ENCODE measurements at places on chromosomes 13 and 19.

GRCh38 chr13:101139081-101139480 is 277.2 kb downstream of the NALCN start:
- no peak for DNase-seq

DNA sequence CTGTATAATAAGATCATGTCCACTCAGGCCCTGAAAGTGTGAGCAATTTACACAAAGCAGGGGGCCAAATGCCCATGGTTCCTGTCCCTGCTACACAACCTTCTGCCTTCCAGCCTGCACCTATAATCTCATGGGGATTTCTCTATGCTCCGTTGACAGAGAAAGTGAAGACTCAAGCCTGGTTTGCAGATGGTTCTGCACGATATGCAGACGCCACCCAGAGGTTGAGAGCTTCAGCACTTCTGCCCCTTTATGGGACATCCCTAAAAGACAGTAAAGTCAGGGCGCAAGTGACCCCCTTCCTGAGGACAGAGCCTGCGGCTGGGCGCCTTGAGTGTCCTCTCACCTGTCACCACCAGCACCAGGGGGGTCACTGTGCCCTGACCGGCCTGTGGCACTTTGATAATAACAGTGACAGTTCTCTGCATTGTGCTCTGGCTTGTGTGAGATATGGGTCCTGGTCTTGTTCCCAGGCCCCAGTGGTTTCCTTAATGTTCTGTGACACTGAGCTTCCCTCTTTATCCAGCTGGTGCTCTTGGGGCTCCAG is 15.1 kb downstream of the LILRA5 start:
- no peak for DNase-seq

- no peak for DNase-seq
Observed at GRCh38 chr13:74203576-74203975, 69.4 kb upstream of the KLF12 start.

GRCh38 chr13:80499536-80500290 is 158.8 kb upstream of the SPRY2 start:
- no peak for DNase-seq

- DNase-seq, result no peak
Observed at GRCh38 chr13:99311137-99311536, 3.9 kb upstream of the GPR183 start.

GRCh38 chr19:57321116-57321515 is 844 bp downstream of the ZNF543 start:
- DNase-seq, result no peak

DNA sequence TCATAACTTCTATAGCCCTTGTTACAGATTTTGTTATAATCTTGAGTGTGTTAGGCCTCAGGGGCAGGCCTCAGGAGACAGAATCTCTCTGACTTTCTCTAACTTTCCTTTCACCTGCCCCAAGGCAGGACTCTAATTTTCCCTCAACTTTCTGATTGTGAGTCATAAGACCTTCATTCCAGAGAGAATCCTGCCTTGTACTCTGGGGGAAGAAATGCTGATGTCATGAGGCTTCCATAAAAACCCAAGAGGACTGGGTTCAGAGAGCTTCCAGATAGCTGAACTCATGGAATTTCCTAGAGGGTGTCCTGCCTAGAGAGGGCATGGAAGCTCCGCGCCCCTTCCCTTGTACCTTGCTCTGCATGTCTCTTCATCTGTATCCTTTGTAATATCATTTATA is 5.3 kb upstream of the KBTBD6 start:
- DNase-seq, result no peak

DNA sequence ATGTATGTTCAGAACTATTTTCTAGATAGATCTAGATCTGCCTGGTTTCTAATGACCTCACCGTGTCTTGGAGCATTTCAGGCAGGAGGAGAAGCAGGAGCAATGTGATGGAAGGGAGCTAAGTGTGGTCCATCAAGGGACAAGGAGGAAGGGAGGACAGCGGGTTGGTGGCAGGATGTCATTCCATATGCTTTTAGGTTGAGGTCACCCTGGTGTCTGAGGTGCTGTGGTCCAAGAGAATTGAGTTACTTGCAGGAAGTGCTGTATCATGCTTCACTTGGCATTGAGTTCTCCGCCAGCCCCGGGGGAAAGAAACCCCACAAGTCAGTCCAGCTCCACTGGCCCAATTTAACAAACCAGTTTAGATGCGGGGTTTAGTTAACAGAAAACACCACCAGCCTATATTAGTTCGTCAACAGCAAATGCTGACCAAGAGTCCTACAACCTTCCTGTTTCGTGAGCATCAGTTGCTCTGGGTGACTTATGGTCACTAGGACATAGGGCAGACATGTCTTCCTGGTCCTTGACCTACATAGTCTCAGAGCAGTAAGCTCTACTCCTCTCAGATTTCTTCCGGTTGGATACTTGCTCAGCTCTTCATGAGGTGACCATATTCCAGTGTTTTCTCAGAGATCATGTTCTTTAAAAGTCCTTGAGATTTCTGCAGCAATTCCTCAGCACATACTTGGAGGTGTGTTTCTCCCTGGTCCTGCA is 79.4 kb downstream of the MBNL2 start:
- DNase-seq, result no peak

DNA sequence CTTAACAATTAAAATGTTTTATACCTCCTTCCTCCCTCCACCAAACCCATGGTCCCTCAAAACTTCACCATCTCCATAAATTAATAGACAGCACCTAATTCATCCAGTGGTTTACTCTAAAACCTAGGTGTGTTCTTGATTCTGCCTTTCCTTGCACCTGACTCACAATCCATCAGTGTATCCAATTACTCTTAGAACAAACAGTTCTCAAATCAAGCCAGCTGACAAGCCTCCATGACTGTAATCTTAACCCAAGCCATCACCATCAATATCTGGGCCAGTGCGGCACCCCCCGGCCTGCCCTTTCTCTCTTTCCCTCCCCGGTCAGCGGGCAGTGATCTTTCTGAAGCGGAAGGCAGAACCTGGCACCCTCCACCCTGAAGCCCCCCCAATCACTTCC is 75.6 kb downstream of the TNFRSF19 start:
- DNase-seq, result no peak

DNA sequence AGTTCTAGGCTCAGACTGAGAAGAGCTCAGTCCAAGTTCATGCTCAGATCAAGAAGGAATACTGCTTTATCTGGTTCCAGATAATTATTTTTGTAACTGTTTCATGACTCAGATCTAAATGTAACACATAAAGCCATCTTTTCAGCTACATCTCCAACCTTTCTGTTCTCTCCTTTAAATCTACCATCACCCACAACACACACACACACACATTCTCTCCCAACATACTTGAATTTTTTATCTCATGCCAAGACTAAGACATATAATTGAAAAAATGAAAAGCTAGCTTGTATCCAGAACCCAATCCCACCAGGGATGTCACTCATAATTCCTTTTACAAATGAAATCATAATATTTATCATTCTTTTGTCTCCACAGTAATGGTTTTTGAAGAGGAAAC is 7.6 kb downstream of the KATNAL1 start:
- no peak for DNase-seq

DNA sequence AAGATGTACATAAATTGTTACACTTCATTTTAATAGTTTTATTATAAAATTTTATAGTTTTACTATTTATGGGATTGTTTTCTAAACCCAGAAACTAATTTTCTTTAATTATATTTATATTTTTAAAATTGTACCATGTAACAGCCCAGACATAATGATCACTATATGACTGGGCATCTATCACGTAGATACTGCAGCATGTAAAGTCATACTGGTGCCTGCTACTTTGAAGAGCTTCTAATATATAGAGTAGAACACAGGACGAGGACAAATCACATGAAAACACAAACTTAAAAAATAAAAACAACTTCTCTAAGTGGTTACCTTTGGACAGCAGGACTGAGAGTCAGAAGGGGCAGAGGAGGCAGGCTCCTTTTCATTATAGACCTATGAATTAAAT is 5.3 kb downstream of the ELF1 start:
- DNase-seq, result no peak

- DNase-seq, result peak; percentile 58
Observed at GRCh38 chr19:2282062-2282861, at the start of gene PEAK3. PEAK3 (minus strand) TSS chr19:2282175; CDS start chr19:2280931, 1,244 bp downstream.

DNA sequence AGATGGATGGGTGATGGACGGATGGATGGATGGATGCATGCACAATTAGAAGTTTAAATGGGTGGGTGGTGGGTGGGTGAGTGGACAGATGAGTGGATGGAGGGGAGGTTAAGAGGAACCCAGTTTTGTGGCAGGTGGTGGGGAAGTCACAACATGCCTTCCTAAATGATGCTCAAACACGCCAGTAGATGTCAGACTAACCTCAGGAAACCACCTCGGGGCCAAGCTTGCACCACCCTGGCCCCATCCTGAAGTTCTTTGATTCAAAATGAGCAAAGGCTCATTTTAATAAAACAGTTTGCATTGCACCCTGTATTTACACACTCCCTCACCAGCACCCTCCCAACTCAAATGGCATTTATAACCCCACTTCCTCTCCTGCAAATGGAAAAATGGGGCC is 91.4 kb upstream of the CACNA1A start:
- peak; percentile 52 for DNase-seq

- no peak for DNase-seq
Observed at GRCh38 chr19:38862321-38863059, 12.7 kb upstream of the HNRNPL start.

DNA sequence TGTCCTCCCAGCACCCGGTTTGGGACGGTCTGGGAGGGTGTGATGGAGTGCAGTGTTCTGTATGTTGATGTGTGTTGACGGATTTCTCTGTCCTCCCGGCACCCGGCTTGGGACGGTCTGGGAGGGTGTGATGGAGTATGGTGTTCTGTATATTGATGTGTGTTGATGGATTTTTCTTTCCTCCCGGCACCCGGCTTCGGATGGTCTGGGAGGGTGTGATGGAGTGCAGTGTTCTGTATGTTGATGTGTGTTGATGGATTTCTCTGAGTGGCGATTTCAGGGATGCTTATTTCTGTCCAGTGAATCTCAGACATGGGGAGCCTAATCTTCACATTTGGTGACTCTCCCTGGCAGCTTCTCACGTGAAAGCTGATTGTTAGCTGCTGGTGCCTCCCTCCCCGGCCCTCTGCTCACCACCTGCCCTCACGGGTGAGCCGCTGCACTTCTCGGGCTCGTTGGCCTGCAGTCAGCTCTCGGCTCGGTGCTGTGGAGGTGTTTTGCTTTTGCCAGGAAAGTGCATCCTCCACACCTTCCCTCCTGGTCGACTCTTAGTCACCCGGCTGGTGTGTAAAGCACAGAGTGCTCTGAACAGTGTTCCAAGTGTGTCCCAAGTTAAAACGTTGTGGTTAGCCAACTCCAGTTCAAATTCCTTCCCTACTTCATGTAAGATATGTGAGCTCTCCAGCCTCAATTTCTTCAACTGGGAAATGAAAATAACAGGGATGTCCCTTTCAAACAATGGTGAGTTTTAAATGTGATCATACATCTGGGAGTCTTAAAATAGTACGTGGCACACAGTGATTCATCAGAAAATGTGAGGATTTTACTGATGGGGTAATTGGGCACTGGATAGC is 54.6 kb downstream of the ATP11A start:
- DNase-seq, result no peak

- no peak for DNase-seq
Observed at GRCh38 chr19:27955485-27956480, 1257.2 kb downstream of the UQCRFS1 start.

GRCh38 chr13:30078059-30078458 is 227.6 kb upstream of the UBL3 start:
- DNase-seq, result no peak

DNA sequence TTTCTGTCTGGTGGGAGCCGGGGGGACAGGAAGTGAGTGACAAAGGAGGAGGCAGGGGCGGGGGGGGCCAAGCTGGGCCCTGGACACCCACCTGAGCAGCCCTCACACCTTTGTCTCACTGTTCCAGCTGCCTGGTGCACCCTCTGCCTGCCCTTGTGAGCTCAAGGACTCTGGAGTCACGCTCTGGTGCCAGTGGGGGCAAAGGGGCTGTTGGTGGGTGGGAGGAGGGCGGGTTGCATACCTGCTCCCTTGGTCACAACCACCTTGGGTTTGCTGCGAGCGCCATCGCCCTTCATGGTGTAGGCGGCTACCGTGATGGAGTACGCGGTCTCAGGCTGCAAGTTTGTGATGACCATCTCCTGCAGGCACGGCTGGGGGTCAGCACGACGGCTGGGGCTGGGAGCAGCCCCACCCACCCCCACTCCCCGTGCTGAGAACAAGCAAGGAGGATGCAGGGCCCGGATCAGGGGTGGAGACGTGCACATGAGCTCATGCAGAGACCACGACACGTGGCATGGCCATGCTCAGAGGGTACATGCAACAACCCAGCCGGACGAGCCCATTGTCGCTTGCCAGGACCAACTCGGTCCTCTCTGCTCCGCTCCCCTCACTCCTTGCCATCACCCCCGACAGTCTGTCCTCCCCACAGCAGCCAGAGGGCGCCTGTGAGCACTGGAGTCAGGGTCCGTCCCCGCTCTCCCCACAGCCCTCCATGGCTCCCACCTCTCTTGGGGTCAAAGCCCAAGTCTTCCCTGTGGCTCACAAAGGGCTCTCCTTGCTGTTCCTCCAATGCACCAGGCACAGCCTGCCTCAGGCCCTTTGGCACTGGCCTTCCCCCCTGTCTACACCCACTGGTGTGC is 114.9 kb downstream of the PTPRS start:
- no peak for DNase-seq

GRCh38 chr13:40371531-40372125 is 294.8 kb downstream of the FOXO1 start:
- DNase-seq, result no peak

GRCh38 chr19:7063764-7064418 is 5.4 kb upstream of the MBD3L3 start:
- DNase-seq, result no peak

DNA sequence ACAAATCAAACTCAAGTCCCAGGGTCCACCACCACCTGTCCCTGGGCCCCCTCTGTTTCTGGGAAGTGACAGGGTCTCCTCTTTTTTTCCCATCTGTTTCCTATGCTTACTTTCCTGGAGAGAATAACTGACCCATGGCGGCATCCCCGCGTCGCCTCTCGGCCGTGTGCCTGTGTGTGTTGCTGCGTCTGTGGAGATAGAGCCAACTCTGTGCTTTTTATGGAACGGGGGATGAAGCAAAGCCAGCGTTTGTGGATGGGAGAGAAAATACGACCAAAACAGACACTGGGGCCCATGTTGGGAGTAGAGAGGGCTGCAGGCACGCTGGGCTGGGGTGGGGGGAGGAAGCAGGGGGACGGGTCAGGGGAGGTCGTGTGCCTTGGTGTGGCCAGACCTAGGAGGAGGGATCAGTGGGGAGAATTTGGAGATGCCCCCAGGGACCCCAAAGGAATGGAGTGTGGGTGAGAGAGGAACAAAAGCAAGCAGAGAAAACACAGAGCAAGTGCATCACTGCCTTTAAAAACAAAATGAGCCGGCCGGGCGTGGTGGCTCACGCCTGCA is 16.6 kb downstream of the PLK5 start:
- DNase-seq, result no peak

DNA sequence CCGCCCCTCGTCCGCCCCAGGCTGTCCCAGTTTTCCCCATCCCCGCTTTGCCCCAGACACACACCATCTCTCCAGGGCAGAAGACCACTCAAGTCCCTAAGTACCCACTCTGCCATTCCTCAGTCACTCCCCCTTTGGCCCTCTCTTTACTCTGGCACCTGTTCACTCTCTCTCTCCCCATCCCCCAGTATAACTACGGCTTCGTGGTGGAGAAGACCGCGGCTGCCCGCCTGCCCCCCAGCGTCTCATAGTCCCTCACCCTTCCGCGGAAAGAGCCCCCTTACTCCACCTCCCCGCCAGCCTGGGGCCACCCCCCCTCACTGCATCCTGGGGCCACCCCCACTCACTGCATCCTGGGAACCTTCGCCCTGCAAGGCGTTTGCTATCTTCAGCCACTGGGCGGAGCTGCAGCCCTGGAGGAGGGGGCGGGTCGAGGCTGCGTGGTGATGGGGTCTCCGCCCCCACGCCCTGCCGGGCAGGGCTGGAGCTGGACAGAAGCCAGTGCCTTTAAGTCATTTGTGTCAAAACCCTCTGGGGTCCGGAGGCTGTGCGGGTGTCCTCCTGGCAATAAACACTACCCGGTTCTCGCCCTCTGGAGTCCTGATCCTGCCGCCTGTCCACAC is 5.0 kb downstream of the MVB12A start:
- DNase-seq, result no peak
